ENCODE measurements at places on chromosomes 3 and 15.
A peak's percentile ranks its signal among the peaks of the same experiment; 100 is the strongest.

DNA sequence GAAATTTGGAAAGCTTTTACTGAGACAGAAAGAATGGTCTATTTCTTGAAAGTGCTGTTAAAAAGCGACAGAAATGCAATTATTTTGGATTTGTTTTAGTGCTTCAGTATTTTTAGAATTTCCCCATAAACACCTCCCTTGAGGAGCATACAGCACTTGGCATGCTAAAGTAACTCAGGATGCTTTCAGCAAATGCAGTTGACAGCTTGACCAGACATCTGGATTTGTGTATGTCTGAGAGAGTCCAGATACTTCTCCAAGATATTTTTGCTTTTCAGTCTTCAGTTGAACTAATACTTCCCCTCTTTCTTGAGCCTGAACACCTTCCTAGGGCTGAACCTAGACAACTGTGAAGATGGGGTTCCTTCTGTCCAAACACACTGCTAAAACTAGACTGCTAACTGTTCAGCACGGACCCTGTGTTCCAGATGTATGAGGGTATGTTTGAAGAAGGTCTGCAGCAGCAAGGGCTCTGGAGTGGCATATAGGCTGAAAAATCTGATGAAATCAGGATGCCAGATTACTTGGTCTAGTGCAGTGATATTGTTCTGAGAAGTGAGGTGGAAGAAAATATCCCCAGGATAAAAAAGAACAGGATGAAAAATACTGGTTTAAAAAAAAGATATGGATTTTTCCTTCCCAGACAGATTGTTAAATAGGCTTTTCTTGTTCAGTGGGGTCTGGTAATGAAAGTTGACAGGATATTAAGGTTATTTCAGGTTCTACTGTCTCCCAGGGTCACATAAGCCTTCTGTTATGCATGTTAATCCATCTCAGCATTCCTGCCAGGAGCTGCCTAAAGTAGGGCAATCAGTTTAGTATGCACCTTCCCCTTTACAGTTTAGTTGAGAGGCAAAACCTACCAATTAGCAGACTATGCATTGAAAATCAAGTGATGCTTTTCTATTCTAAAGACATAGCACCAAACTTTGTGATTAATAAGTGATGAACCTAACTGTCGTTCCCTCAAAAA, 516.9 kb upstream of the TBL1XR1 start:
- no peak for DNase-seq

DNA sequence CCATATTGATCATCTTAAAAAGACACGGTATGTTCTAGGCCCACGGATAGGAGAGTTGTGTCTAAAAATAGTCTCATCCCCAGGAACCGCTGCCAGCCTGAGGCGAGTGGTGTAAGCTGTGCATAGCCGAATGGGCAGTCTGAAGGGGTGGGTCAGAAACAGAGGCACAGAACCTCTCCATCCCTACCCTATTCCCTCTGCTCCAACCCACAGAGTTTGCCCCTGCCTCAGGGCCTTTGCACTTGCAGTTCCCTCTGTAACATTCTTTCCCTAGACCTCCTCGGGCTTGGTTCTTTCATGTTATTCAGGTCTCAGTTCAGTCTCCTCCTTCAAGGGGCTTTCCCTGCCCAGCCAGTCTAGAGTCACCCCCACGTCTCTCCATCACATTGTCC, 4.8 kb downstream of the SCN5A start:
- DNase-seq: no peak

GRCh38 chr3:79953591-79954101, 185.8 kb upstream of the ROBO1 start:
- DNase-seq: no peak

GRCh38 chr3:23567917-23568316, 237.8 kb upstream of the UBE2E1 start:
- no peak for DNase-seq

DNA sequence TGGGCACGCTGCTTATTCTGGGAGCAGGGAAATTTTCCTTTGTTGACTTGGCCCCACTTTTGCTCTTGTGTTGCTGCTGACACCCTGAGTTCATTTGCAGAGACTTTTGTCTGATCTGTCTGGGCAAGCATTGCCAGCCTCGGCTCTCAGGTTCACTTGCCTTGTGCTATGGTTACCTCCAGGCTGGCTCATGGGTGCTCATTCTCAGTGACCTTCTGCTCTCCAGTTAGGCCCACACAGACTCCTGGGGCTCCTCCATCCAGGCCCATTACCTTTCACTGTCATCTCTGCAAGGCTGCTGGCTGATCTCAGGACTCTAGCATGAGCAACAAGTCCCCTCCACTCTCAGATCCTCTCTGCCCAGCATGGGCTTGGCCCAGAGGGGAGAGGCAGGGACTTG, 108.3 kb downstream of the IL20RB start:
- no peak for DNase-seq

GRCh38 chr3:195110647-195111318, 160.2 kb downstream of the XXYLT1 start:
- DNase-seq: no peak

- no peak for DNase-seq
Observed at GRCh38 chr3:54447427-54447826, 325.1 kb downstream of the CACNA2D3 start.

DNA sequence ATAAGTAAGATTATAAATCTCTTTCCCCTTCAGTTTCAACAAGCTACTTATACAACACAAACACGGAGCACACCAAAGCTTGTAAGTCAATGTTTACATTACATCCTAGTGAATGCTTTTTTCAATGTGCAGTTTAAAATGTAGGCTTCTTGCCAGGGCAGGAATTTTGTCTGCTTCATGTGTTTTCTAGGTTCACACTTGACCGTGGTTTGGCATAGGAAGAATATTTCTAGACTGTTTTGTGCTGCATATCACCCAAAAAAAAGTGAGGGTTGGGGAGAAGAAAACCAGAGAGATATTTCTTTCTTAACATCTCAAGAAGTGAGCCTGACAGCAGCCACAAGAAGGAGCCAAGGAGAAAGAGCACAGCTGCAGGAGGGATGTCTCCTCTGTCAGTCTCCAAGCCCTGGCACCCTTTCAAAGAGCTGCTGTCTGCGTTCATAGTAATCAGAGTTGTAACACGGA, 255.8 kb downstream of the MEIS2 start:
- DNase-seq: no peak

DNA sequence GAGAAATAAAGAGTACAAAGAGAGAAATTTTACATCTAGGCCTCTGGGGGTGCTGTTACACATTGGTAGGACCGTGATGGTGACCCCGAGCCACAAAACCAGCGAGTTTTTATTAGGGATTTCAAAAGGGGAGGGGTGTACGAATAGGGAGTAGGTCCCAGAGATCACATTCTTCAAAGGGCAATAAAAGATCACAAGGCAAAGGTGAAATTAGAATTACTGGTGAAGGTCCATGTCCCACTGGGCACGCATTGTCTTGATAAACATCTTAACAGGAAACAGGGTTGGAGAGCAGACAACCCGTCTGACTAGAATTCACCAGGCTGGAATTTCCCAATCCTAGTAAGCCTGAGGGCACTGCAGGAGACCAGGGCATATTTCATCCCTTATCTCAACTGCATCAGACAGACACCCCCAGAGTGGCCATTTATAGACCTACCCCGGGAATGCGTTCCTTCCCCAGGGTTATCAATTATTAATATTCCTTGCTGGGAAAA, 4.3 kb downstream of the IRAK2 start:
- DNase-seq: no peak

DNA sequence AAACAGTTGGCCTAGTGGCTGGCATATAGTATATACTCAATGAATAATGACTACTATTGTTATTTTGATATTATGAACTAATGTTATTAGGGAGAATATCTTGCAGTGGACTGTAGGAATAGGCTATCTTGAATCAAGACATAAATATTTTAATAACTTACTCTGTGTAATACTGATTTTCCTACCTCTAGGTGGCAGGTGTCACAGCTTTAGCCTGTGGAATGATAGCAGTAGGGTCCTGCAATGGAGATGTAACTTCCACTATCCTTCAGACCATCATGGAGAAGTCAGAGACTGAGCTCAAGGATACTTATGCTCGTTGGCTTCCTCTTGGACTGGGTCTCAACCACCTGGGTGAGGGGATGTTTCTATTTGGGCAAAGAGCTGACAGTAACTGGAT, 6.5 kb downstream of the PSMD2 start:
- DNase-seq: peak; percentile 66

- DNase-seq: no peak
Observed at GRCh38 chr3:52134761-52135160, 19.5 kb downstream of the POC1A start.
